Umbilical cord (tissue), 2 donors: ENCODE measurements at places on chromosomes 3 and 15.

GRCh38 chr3:22908989-22909507, 294.1 kb upstream of the UBE2E2 start:
- peak; percentile 55 for DNase-seq

DNA sequence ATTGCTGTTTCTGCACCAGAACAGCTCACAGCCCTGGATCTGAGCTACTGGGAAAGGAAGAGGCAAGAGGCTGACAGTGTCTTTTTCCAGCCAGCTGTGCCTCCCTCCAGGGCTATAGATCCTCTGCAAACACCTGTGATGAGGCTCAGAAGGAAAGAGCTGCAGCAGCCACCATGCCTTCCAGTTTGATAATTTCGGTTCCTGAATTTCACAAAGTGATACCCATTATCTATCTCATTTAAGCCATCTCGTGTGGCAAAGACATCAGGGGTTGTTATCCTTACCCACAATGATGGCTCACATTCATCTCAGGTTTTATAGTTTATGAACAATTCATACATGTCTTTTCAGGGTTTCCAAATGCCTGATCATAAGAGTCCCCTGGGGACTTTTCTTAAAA, 1.8 kb upstream of the LARP6 start:
- no peak for DNase-seq

DNA sequence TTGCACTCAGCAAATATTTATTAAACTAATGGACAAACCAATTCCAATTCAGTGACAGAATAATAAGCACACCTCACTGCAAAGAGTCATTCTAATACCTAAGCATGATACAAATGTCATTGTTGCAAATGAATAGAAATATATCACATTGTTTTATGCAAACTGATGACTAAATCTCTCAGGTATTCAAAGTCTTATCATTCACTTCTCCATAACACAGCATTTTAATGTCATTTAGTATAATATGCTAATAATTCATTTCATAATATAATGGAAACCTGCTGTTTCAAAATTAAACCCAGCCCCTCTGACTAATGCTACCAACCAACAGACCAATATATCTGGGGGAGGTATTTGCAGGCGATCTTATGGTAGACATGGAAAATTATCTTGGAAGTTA, 71.8 kb downstream of the FGF7 start:
- DNase-seq = no peak

GRCh38 chr3:8286086-8286485, 215.5 kb upstream of the LMCD1 start:
- no peak for DNase-seq

GRCh38 chr3:163056874-163057497, 1560.4 kb downstream of the OTOL1 start:
- DNase-seq = peak; percentile 15

DNA sequence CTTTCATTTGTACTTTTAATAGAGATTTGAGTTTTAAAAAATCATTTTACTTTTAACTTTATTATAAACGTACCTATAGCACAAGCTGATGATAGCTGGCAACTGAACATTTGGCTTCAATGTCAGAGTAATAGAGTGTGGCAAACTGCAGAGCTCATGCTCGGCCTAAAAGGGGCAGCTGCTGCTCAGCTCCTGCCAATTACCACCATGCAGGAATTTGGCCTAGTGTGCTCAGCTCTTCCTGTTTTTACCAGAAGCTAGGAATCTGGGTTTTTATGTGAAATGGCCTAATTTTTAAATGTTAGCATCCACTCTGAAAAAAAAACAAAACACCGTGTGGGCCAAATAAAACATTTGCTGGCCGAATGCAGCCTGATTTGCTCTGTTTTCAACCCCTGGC, 1.8 kb downstream of the IFT122 start:
- DNase-seq = peak; percentile 67

DNA sequence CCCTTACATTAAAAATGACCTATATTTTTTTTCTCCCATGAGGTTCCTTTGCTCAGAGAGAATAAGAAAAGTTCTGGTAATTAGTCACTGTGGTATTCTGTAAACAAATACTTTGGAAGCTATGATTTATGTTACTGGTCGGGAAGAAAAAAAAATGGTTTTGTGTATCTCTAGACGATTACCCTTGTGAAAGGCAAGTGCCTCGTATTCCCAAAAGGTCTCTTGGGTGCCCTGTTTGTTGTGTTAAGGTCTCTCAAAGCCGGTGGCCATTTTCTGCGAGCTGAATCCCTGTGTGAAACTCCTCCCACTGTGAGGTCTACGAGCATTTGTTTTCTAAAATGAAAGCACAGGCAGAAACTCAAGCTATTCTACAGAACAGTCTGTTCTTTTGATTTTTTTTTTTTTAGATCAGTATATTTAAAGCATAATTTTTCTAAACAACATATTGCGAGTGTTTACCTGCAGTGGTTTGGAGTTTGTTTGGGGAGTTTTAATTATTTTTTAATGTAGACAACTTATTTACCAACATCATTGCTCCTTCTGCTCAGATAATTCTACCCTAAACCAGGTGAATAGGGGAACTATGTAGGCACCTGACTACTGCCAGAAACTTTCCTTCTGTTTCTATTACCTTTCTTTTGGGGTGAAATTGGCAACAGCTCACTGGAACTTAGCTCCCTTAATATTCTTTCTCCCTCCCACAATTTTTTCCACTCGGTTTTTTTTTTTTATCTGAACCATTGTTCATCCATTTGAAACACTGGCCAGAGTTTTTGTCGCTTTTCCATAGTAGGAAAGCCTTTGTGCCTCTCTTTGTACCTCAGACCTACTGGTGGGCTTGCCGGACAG, 44.0 kb downstream of the ZBTB38 start:
- DNase-seq = peak; percentile 78

- no peak for DNase-seq
These were observed 307.7 kb downstream of the RPLP1 start for GRCh38 chr15:69760258-69760845.

DNA sequence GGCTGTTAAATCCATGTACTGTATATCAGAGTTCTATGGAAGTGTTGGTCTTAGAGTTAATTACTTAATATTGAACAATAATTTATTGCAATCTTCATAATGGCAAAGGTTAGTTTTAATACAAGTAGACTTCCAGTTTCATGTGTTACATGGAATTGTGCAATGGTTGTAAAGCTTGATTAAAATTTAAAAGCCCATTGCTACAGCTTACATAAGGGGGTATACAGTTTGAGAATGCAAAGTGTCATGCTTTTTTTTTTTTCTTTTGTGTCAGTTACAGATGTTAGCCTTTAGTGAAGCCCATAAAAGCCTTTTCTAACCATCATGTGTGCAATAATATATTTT, 22.0 kb downstream of the CNOT10 start:
- DNase-seq = no peak

- DNase-seq = no peak
These were observed 14.8 kb downstream of the ZIC1 start for GRCh38 chr3:147423798-147424580.

DNA sequence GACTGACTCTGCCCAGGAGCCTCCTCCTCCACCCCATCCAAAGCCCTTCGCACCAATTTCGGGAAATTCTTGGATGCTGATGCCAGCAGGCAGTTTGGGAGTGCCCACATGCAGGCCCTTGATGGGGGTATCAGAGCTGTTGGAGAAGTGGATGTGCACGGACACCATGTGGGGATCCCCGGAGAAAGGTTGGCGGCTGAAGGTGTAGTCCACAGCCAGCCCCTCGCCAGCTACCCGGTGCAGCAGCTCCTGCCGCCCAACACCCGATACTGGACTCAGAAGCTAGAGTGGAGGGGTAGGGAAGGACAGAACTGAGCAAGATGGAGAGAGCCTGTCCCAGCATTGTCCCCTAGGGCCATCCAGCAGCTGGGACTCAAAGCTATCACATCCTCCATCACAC, 15.5 kb upstream of the CPEB1 start:
- no peak for DNase-seq

DNA sequence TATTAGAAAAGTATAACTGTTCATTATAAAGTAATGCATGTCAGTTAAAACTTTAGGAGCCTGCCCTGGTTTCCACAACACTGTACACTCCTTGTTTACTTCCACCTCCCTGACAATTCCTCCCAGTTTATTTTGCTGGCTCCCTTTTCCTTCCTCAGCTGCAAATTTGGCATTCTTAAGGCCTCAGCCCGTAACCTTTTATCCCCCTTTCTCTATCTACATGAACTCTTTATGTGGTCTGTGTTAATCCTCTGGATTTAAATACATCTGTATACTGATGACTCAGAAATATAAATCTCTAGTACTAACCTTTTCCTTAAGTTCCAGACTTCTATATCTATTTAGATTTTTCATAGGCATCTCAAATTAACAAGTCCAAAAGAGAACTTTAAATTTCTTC, 143.6 kb downstream of the OTOL1 start:
- DNase-seq = peak; percentile 56

DNA sequence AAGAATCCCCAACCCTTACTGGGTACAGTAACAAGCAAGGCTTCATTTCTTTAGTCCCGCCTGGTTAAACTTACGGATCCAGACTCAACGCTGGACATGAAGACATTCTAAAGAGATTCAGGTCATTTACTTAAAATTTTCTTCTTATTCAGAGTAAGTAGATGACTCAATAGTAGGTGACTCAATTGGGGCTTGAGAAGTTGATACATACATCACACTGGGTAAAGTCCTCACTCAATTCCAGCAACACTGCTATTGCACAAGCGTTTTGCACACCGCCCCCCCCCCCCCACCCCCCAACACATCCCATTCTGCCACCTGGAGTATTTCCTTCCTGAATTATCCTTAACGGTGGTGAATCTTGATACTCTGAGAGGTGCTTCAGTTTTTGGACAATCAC, 610.0 kb downstream of the FOXP1 start:
- no peak for DNase-seq

DNA sequence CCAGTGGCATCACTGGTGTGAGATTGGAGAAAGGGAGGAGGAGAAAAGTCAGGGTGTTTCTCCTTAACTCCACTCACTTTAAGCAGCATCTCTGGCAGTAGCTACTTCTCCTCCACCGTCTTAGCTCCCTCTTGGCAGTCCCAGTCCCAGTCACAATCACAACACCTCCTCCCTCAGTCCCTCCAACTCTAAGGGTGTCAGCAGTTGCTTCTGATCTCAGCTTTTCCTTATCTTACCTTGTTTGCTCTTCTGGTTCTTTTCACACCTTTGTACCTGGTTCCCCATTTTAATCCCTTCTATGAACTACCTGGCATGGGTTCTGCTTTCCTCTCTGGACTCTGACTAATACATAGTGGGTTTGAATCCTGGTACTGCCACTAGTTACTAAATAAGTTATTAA, 188.3 kb upstream of the CTDSPL start:
- no peak for DNase-seq

DNA sequence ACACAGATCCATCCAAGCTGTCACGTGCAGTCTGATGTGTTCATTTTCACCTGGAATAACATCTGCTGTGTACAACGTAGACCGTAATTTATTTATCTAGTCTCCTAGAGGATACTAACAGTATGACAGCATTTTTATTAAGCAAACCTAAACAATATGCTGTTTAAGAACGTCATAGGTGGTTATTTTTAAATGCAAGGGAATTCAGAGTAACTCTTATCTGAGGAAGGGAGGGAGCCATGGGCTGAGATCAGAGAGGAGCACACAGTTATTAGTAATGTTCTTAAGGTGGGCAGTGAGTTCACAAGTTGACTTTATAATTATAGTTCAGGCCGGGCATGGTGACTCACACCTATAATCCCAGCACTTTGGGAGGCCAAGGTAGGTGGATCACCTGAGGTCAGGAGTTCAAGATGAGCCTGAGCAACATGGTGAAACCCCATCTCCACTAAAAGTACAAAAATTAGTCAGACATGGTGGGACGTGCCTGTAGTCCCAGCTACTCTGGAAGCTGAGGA, 193.6 kb downstream of the UACA start:
- peak; percentile 37 for DNase-seq

DNA sequence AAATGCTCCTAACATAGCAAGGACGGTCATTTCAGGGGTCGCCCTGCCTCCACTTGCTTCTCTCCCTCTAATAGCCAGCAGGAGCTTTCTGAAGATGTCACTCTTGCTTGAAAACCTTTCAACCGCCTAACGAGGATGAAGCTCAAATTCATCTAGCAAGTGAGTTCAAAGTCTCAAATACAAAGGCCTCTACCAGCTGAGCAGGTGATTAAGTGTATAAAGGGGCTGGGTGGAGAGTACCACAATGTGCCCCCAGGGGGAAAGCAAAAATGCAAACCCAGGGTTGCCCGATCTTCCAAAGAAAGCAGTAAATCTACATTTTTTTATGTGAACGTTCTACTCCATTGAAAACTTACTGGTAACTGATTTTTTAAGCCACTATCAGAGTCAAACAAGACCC, 50.4 kb upstream of the GRIP2 start:
- no peak for DNase-seq

GRCh38 chr3:156606729-156607128, 51.8 kb upstream of the SSR3 start:
- no peak for DNase-seq

DNA sequence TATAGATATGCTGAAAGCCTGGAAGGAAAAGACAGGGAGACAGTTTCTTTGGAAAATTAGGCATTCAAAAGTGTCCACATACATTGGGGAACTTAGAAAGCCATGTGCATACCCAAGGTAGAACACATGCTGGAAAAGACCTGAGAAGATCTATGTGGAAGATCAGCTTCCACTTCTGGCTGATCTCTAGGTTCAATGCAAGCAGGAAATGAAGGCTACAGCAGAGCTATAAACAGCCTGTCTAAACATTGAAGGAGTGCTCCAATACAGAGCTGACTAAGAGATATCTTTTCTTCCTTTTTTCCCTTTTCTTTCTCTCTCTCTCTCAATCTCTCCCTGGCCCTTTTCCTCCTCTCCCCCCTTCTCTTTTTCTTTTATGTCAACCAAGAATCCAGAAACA, 73.6 kb upstream of the TCF12 start:
- no peak for DNase-seq

- no peak for DNase-seq
These were observed 120.3 kb upstream of the CCDC54 start for GRCh38 chr3:107256963-107257362.

- DNase-seq = no peak
These were observed 13.1 kb upstream of the LRTM1 start for GRCh38 chr3:54940971-54941370.

GRCh38 chr15:83698294-83698693, 44.4 kb downstream of the ADAMTSL3 start:
- no peak for DNase-seq

DNA sequence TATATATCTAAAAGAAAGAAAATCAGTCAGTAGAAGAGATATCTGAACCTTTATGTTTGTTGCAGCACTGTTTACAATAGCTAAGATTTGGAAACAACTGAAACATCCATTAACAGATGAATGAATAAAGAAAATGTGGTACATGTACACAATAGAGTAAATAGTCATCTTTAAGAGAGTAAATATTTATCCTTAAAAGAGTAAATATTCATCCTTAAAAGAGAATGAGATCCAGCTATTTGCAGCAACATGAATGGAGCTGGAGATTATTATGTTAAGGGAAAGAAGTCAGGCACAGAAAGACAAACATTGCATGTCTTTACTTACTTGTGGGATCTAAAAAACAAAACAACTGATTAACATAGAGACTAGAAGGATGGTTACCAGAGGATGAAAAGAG, 197.0 kb upstream of the CBLB start:
- no peak for DNase-seq

DNA sequence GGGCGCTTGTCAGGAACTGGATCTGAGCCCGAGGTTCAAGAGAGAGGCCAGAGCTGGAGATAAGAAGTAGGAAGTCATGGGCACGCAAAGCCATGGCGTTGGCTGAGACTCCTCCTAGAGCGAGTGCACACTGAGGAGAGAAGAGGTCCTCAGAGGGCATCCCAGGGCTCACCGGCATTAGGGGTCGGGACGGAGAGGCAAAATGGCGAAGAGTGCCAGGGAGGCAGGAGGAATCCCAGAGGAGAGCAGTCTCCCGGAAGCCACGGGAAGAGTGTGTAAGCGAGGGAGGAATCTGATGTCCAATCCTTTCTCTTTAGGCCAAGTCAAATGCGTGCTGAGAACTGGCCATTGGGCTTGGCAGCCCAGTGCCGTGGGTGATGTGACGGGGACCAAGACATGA, 24.0 kb downstream of the EFCC1 start:
- no peak for DNase-seq
